ENCODE measurements at places on chromosomes 13 and 19.
A peak's percentile ranks its signal among the peaks of the same experiment; 100 is the strongest.

DNA sequence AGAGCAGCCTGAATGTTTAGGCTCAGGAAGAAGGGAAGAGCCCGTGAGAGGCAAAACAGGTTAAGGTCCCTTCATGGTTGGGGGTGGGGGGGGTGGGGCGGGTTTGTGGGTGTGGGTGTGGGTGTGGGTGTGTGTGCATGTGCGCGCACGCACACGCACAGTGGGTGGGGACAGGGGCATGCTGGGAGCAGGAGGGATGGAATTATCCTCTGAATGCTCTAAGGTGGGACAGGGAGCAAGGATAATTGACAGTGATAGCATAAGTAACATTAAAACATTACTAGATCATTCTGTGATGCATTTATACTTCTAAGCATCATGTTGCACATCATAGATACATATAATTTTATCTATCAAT, 64.7 kb downstream of the CCDC70 start:
- DNase-seq, result no peak

DNA sequence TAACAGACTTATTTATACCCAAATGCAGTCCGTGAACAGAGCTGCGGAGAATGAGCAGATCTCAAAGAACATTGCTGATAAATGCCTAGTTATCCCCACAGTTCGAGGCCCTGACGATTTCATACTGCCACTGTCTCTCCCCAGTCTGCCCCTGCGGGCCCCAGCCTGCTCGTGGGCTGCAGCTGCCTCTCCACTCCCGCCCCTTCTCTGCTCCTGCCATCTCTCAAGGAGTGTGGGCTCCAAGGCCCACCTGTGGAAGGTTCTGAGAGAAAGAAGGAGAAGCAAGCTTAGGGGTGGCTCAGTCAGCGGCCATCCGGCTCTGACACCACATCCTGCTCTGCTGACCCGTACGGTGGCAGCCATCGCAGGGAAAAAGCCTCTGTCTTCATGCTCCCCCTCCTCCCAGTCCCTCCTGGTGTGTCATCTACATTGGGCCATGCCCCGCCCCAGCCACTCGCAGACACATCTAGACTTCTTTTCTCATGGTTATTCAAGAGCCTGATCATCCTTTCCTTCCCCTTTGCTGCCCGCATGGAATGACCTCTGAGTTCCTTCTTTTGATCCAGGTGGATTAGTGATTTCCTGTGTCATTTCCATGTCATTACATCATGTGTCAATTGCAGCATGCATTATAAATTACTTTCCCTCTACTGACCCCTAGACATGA, 52.0 kb downstream of the EPS15L1 start:
- no peak for DNase-seq

DNA sequence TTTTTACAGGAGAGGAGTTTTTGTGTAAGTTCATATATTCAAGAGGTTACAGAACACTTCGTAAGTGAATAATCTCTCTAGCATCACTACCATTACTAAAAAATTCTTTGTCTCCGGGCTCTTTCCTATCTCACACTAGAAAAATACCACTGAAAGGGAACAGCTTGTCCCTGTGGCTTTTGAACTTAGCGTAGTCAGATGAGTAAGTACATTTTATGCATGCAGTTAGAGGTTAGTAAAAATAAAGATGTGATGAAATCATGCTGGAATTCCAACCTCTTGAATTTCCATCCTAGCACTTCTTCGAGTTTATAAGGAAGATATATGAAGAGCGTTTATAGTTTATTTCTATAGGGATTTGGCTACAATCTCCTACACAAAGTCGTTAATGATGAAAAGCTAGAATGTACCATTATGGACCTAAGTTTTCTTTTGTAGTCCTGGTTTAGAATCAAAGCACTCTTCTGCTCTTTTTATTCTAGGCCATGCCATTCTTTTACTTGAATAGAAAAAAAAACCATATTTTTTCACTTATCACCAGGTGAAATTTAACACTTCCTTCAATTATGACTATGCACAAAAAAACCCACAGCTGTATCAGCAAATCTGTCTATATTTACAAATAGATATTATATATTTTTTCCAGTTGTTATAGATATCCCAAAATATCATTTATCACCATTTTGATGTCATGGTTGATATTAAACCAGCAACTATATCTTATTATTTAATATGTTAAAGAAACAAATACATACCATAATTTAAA, 139.9 kb upstream of the PCDH9 start:
- DNase-seq, result no peak

GRCh38 chr19:3179739-3180293, 1.2 kb downstream of the S1PR4 start:
- DNase-seq, result no peak

- no peak for DNase-seq
These were observed 1.2 kb downstream of the LYPD3 start for GRCh38 chr19:43464134-43464775.

DNA sequence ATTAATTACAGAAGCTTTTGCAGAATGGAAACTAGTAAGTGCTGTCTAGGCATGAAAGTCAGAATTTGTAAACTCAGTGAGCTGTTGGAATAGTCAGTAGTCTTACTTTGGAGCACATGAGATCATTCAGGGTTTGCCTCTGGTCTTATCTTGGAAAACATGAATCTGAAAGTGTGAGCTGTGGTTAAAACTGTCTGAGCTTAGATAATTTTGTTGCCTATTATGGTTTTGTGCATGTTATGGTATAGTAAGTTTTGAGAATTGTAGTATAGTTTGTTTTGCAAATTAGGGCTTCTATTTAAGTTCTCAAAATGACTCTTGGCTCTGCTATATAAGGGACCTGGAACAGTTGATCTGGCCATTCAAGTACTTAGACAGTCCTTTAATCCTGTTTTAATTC, 53.7 kb upstream of the TRPC4 start:
- DNase-seq, result no peak

DNA sequence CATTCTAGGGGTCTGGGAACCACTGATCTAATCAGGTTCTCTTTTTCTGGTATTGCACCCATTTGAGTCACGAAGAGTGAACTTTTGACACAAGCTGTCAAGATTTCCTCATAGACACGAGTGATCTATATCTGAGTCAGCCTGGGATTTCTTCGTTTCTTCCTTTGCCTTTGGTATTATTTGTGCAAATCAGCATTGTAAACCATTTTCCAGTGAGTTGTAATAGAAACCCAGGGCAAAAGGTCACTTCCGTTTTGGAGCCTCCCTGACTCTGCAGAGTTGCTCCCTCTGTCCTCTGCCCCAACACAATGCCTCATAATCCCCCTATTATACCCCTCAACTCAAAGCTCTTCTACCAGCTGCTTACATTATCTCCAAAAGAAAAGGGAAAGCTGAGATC, 615.1 kb downstream of the EFNB2 start:
- DNase-seq, result no peak

DNA sequence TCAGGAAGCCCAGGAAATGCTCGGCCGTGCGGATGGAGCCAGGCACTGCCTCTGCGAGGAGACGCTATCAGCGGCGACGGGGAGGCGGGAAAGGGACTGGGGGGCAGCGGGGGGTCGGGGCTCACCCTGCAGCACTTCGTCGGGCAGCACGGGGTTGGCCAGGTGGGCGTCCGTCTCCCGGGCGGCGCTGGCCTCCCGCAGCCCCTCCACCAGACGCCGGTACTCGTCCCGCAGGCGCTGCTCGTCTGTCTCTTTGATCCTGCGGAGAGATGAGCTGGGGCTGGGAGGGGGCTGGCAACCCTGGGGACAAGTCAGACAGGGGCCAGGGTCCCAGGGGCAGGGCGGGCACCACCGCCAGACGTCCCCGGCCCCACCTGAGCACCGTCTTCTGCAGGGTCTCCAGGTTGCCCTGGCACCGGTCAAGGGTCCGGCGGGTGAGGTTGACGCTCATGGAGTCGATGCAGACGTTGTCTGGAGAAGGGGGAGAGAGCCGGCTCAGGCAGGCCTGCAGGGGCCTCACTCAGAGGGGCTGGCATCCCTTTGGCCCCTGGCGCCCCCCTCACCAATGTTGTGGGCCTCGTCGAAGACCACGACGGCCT, 6.4 kb downstream of the ERCC2 start:
- no peak for DNase-seq

GRCh38 chr13:99486996-99487395, 14.3 kb upstream of the TM9SF2 start:
- DNase-seq, result no peak

GRCh38 chr13:45879666-45880065, 28.1 kb upstream of the SIAH3 start:
- peak; percentile 38 for DNase-seq

- DNase-seq, result no peak
These were observed 357.7 kb upstream of the TSHZ3 start for GRCh38 chr19:31706691-31707620.

- no peak for DNase-seq
These were observed 227.4 kb downstream of the DLEU7 start for GRCh38 chr13:50616101-50616500.

GRCh38 chr13:77492982-77493381, 42.5 kb upstream of the SCEL start:
- peak; percentile 14 for DNase-seq

GRCh38 chr19:34298891-34299520, 44.7 kb downstream of the GARRE1 start:
- no peak for DNase-seq

DNA sequence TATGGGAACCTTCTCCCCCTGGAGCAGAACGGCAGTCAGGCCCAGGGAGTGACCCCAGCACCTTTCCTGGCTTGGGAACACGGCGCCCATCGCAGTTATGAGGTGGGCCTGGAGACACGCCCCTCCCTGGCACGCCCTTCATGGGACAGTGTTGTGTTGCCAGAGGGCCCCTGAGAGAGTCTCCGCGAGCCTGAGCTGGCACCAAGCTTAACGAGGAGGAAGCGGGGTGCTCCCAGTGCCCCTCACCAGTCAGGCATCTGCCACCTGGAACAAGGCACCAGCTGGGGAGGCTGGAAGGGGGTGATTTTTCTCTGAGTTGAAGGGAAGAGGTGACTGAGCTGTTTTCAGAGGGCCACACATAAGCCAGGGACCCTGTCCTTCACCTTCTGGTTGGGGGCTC, 180.6 kb downstream of the KDM4B start:
- no peak for DNase-seq

DNA sequence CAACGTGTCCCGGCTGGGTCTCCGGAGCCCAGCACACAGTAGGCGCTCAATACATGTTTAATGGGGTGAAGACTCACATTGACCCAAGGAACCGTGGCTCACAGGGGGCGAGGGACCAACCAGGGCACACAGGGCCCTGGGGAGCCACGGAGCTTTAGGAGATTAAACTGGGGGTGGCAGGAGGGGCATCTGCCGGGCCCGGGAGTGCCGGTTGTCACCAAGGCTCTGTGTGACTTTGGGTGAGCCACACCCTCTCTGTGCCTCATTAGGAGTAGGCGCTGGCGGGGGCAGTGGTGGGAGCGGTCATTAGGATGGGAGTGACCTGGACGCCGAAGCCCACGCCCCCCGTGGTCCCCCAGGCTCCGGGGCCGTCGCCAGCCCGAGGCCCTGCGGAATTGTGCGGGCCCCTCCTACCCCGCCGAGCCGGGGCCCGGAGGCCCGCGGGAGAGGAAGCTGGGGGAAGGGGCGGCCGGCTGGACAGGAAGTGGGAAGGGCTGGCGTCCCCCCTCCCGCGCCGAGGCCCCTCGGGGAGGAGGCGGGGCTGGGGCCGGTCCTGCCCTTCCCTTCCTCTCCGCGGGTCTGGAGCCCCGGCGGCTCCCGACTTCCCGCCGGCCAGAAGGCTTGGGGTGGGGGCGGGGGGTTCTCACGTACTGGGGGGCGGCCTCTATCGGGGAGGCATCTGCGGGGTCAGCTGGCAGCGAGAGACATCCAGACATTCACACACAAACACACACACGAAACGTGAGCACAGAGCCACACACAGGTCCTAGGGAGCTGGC, 1.8 kb upstream of the SSBP4 start:
- DNase-seq, result no peak

- DNase-seq, result no peak
These were observed 397.7 kb downstream of the GPC6 start for GRCh38 chr13:93624311-93624777.

GRCh38 chr13:76425935-76426334, 460.3 kb downstream of the KCTD12 start:
- DNase-seq, result peak; percentile 46

DNA sequence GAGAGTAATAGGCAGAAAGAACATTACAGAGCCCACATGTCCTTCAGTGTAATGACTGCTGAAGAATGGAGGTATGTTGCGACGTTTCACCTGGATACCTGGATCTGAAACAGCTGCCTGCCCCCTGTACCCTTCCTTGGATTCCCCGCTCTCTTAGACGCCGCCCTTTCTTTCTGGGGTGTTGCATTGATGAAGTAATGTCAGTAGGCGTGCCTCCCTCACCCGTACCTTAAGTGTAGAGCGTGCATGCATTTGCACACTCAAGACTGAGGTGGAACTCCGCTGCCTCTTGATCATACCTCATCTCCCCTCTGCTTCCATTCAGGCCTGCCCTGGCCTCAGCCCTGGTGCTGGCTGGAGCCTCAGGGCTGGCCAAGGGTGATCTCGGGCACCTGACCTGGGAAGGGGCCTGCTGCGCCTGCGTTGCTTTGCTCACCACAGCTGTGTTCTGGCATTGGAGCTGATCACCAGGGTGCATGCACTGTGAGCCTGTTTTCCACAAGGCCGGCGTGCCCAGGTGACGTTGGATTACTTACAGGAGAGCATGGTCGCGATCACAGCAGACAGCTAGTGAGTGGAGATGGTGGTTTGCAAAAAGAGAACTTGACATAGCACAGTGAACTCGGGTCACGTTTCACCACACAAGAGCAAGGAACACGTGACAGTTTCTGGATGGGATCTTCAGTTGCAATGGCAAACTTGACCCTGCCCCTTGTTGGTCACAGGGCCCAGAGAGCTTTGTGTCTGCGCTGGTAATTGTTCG, 99.0 kb downstream of the ARHGEF7 start:
- DNase-seq, result no peak

- no peak for DNase-seq
These were observed 754.0 kb downstream of the DIAPH3 start for GRCh38 chr13:59409634-59410200.

GRCh38 chr19:50495020-50495531, 15.9 kb downstream of the JOSD2 start:
- DNase-seq, result no peak

- DNase-seq, result no peak
These were observed 18.4 kb downstream of the TEX29 start for GRCh38 chr13:111338841-111339240.

- no peak for DNase-seq
These were observed 549.2 kb upstream of the KLF12 start for GRCh38 chr13:74683411-74683810.

DNA sequence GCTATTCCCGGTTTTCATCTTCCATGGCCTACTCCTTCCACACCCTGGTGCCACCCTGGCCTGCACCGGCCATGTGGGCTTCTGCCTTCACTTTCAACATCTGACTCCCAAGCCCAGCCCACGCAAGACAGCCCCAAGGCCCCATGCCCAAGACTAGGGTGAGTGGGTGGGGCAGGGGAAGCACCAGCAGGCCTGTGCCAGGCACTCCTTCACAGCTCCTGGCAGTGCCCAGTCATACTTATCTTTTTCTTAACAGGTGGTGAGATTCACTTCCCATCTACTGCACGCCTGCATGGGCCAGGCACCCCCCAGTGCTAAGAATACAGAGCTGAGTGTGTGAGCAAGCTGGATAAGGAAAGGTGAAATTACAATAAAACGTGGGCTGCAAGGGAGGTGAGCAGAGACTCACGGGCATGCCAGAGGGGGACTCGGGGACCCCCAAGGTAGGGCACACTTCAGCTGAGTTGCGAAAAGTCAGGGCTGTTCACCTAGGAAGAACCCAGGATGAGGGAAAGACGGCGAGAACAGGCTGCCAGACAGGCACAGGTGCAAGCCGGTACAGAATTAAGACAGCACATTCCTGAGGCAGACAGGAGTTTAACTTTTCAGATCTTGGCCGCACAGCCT, 55.7 kb downstream of the COL4A1 start:
- DNase-seq, result no peak

- DNase-seq, result peak; percentile 73
These were observed 6.5 kb downstream of the SIGLEC7 start for GRCh38 chr19:51148580-51148979.

GRCh38 chr13:75226733-75227435, 255.1 kb downstream of the TBC1D4 start:
- DNase-seq, result peak; percentile 32
